ENCODE measurements at places on chromosomes 1 and 21.

GRCh38 chr1:186474208-186474607 lies 13.3 kb upstream of the PDC start:
- no peak for DNase-seq

DNA sequence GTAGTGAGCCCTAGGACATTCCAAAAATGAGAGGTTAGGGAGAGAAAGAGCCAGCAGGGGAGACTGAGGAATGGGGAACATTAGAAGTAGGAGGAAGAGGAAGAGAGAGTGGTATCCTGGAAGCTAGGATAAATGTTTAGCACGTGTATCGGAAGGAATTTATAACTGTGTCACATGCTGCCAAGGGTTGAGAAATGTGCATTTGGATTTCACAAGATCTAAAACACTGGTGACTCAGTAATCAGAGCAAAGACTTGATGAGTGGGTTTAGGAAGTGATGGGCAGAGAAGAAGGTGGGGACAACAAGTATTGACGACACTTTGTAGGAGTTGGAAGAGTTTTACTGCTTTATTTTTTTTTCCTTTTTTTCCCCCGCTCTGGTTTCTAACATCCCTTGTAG lies 193.9 kb downstream of the FMN2 start:
- no peak for DNase-seq

- DNase-seq = no peak
Measured at GRCh38 chr1:25447547-25447946, 16.9 kb downstream of the MACO1 start.

GRCh38 chr1:201241736-201242135 lies 41.6 kb upstream of the PKP1 start:
- DNase-seq = no peak

- no peak for DNase-seq
Measured at GRCh38 chr1:185886671-185887070, 152.5 kb downstream of the HMCN1 start.

DNA sequence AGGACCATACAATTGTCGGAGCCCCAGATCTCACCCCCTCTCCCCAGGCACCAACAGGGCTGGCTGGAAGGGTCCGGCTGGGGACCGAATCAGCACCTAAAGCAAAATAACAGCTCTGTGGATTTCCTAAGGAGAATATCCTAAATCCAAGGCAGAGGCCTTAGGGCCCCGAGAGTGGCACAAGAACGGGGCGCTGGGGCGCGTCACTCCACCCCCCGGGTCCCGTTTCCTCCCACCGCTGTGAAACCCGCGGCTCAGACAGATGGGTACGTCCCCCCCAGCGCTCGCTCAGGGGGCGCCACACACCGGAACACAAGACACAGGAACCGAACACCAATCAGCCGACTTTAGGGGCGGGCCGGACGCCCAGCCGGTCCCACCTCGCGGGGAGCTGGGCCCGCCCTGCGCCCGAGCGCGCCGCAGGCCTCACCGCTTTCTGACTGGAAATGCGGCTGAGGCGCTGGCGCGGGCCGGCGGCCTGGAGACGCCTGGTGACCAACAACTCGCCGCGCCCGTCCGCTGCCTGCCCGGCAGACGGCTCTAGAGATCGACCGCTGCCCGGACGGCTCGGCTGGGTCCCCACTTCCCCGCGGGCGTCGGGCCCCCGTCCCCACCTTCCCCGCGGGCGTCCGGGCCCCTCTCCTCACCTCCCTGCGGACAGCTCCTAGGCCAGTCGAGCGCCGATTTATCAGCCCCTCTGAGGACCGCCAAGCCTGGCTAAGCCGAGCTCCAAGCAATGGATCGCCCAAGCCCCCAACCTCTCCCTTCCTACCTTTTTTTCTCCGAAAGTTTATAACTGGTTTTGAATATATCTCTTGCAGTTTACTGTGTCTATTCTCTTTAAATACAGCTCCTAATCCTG lies at the start of gene HFM1:
HFM1 (minus strand) TSS at position 687 of the 862 bp plus-strand sequence. CDS start 3,755 bp downstream, outside the sequence.
- peak; percentile 58 for DNase-seq

DNA sequence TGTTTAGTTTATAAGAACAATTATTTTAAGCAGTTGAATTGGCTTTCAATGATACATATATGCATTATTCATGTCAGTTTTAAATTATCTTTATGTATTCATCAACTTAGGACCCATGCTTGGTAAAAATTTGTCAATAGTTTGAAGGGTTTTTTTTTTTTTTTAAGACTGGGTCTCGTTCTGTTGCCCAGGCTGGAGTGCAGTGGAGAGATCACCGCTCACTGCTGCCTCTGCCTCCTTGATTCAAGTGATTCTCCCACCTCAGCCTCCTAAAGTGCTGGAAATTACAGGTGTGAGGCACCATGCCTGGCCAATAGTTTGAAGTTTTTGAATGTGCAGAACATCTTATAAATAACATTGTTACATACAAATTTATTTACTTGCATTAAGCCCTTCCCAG lies 1671.0 kb upstream of the B3GALT2 start:
- DNase-seq = no peak

- DNase-seq = no peak
Measured at GRCh38 chr21:29578306-29578705, 279.6 kb downstream of the BACH1 start.

DNA sequence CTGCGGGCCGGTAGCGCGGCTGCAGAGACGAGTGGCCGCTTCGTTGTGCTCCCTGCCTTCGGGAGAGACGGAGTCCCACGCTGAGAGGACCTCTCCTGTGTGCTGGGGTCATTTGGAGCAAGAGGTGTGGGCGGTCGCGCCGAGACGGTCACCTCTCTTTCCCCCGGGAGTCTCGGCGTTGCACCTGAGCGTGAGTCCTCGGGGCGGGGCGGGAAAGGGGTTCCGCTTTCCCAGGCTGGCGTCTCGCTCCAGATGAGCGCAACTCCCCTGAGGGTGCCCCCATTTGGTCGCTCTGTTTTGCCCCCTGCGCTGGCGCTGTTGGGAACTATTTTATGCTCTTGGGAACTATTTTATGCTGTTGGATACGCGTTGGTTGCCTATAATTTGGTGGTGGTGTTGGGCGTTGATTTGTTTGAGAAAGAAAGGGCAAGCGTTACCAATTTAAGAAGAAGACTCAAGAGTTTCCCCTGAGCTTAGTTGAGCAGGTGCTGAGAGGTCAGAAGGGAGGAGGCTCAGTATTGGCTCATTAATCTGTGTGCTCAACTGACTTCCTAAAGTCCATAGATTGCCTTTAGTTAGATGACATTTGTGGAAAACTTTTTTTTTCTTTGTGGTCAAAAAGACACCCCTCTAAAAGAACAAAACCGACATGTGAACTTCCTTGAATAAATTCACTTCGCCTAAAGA lies 683 bp downstream of the LRRC8B start:
- DNase-seq = peak; percentile 39

- no peak for DNase-seq
Measured at GRCh38 chr1:44719318-44719717, 11.7 kb downstream of the RNU5D-1 start.

DNA sequence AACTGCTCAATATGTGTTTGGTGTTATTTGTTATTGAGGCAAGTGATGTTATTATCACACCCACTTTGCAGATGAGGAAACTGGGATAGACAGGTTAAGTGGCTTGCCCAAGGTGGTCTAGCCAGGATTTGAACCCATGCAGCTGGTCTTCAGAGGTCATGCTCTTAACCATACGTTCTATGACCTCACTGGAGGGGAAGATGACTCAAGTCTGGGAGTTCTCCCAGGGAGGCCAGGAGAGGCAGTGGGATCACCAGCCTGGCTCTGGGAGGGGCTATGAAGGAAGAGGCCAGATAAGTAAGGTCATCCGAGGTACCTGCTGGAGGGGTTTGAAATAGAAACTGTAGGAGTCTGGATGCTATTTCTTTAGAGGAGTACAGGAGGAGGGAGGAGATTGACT lies 95.3 kb downstream of the NAV1 start:
- no peak for DNase-seq

Measured in activated CD4-positive, alpha-beta T cell treated with anti-CD3 and anti-CD28 coated beads, Interleukin-2, amount 50 U/mL, for 48 hours (primary cell).